ENCODE measurements at places on chromosomes 16 and 17. TPM values are rescaled to one million over a fixed set of nuclear protein-coding genes. Genes with fewer than 3 reads are reported as not detected.

The PNMT gene
- total RNA-seq, result 2.4 TPM

The CCL11 gene
- total RNA-seq, result not detected

The ANKFN1 gene
- total RNA-seq, result 6.5 TPM

The SLC35G6 gene
- not detected for total RNA-seq

The TERB1 gene
- total RNA-seq, result not detected

DNA sequence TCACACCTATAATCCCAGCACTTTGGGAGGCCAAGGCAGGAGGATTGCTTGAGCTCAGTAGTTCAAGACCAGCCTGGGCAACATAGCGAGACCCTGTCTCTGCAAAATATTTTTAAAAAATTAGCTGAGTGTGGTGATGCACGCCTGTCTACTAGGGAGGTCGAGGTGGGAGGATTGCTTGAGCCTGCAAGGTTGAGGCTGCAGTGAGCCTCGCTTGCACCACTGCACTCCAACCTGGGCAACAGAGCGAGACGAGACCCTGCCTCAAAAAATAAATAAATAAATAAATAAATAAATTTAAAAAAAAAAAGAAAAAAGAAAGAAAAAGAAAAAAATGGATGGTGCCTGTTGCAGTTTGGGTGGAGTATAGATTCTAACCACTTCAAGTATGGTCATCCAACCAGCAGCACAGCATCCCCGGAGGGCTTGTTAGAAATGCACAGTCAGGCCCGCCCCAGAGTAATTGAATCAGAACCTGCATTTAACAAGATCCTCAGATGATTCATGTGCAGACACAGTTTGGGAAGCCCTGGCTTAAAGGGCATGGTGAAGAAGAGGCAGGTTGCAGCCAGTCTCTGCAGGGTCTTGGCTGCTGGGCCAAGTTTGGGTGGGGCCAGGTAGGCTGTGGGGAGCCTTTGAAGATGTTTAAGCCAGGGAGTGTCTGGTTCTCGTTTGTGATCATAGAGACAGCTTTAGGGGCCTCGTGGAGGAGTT, 40.8 kb downstream of the MRC2 start:
- no peak overlapping the region for H3K4me3 ChIP-seq
- no peaks in the 10 kb centered on the region for H3K4me1 ChIP-seq
- no peak overlapping the region for H3K27ac ChIP-seq
- DNase-seq, result no peak
- H3K36me3 ChIP-seq, result peaks cover 5% of the 10 kb centered on the region

- H3K36me3 ChIP-seq, result no peaks in the 10 kb centered on the region
- no peaks in the 10 kb centered on the region for H3K27me3 ChIP-seq
- H3K4me3 ChIP-seq, result peak overlapping the region; percentile 29
- peak; percentile 48 for DNase-seq
- peak overlapping the region; percentile 90 for H3K27ac ChIP-seq
Measured at GRCh38 chr17:42653179-42654124, 5.6 kb upstream of the TUBG2 start.

DNA sequence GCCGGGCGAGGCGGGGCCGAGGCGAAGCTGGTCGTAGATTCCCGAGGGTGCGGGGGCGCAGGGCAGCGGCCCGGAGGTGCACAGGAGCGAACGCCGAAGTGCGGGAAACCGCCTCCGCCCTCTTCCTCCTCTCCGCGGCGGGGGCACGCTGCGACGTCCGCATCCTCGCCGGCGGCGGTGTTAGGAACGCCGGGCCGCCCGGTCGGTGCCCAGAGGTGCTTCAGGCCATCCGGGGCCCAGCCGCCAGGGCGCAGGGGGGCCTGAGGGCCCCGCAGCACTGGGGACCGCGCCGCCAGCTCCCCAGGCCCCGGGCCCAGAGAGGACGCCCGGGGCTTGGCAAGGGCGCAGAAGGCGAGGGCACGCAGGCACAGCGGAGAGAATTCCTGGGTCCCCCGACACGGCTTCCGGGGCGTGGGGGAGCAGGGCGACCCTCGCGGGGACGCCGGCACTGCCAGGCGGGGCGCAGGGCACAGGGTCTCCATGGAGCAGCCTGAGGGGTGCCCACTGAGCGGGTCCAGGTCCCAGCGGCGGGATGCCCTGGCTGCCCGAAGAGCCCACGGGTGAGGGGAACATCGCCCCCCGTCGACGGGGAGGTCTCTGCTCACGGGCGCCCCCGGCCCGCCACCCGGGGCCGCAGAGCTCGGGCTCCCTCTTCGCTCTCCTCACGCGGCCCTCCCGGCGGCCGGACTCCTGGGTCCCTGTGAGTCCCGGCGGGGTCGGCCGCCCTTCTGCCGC, 576 bp downstream of the EPOP start:
- peaks cover 22% of the 10 kb centered on the region for H3K4me1 ChIP-seq
- H3K27me3 ChIP-seq, result no peaks in the 10 kb centered on the region
- no peaks in the 10 kb centered on the region for H3K36me3 ChIP-seq
- DNase-seq, result no peak
- no peak overlapping the region for H3K27ac ChIP-seq

DNA sequence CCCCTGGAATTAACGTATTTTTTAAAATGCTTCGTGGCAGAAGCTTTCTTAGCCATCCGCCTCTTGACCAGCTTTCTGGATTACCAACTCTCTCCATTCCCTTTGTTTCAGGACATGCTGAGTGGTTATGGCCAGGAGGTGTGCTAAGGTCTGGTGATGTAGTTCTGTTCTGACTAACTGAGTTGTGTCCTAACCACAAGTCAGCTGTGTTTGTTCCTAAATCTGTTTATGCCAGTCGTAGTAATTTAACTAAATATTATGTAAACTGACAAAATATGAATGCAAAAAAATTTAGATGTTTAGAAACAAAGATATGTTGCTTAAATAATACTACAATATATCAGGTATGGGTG, 61.6 kb downstream of the MRTFB start:
- H3K27ac ChIP-seq, result no peak overlapping the region
- no peaks in the 10 kb centered on the region for H3K36me3 ChIP-seq
- no peaks in the 10 kb centered on the region for H3K27me3 ChIP-seq
- no peak for DNase-seq
- H3K4me3 ChIP-seq, result no peak overlapping the region

DNA sequence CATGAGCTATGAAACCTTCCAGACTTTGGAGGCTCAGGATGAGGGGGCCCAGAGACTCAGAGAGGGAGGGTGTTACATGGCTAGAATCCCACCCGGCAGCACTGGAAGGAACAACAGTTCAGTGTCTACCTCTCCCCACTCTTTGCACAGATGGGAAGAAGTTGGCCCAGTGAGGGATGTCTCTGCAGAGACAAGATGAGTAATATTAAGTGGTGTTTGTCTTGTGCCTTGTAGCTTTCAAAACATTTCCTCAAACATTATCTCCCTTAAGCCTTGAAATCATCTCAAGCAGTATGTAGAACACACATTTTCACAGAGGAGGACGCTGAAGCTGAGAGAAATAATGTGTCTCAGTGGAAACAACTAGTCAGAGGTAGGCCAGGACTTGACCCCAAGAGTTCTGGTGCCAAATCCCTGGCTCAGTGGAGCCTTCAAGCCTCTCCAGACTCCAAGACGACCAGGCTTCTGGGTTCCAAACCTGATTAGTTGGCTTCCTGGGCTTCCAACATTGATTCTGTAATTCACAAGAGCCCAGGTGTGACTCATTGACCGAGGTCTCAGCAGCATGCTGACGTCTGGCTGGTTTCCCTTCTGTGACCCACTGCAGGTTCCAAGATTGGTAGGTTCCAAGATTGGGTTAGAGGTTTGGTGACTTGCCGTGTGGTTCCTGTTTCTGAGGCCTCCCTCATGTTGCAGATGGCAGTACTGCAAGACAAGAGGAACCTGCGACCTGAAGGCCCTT, 7.4 kb downstream of the RNF112 start:
- H3K4me1 ChIP-seq, result no peaks in the 10 kb centered on the region
- no peak overlapping the region for H3K4me3 ChIP-seq
- H3K27ac ChIP-seq, result no peak overlapping the region
- no peaks in the 10 kb centered on the region for H3K36me3 ChIP-seq

DNA sequence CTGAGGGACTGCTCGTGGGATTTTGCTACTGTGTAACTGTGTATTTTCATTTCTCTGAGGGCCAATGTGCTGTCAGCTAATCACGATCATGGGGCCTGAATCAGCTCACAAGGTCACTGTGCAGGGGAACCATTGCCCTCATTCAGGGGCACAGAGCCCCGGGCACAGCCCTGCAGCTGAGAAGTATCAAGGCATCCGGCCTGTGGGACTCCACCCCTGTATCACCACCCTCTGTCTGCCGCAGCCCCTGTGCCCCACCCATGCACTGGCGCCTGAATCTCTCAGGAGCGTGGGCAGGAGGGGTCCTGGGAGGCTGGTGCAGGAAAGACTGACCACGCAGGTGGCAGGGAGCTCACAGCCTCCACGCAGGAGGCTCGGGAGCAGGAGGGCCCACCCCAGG, 43.4 kb upstream of the RASD1 start:
- no peak for DNase-seq
- H3K4me1 ChIP-seq, result no peaks in the 10 kb centered on the region
- no peaks in the 10 kb centered on the region for H3K36me3 ChIP-seq
- H3K27me3 ChIP-seq, result no peaks in the 10 kb centered on the region

Data from tibial nerve (tissue), 4 donors.